ENCODE measurements at places on chromosomes 7 and 10.

GRCh38 chr10:50033481-50033880 lies 34.3 kb upstream of the WASHC2A start:
- no peak for DNase-seq

- no peak for DNase-seq
Measured at GRCh38 chr10:114638821-114639625, 19.1 kb downstream of the ABLIM1 start.

GRCh38 chr10:48658975-48659269 lies 25.8 kb upstream of the WDFY4 start:
- no peak for DNase-seq

DNA sequence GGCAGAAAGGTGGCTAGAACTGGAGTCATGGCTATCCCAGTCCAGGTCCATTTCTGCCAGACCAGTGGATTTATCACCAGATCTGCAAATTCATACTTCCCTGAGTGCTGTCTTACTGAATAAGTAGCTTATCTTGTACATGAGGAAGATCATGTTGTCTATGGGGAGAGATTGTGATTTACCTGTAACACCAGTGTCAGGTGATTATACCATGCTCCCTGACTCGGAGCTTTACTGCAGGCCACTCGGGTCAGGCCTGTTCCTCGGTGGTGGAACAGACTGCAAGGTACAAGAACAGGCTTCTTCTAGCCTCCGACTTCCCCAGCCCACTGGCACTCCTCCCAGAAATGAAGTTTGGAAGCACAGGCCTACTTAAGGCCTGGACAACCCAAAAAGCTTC lies 42.6 kb upstream of the DLG5 start:
- DNase-seq: no peak

- DNase-seq: no peak
Measured at GRCh38 chr10:100081075-100082001, at the start of gene CPN1. CPN1 (minus strand) TSS chr10:100081869; CDS start chr10:100081625, 244 bp downstream.

GRCh38 chr10:16776896-16777295 lies 40.3 kb downstream of the RSU1 start:
- DNase-seq: no peak

GRCh38 chr10:133128126-133129070 lies 31.6 kb upstream of the KNDC1 start:
- no peak for DNase-seq

GRCh38 chr7:22317632-22318031 lies 39.3 kb downstream of the RAPGEF5 start:
- DNase-seq: no peak

- no peak for DNase-seq
Measured at GRCh38 chr10:80166581-80167470, 34.3 kb downstream of the PLAC9 start.

- DNase-seq: no peak
Measured at GRCh38 chr10:97063271-97063982, 122.3 kb downstream of the SLIT1 start.

DNA sequence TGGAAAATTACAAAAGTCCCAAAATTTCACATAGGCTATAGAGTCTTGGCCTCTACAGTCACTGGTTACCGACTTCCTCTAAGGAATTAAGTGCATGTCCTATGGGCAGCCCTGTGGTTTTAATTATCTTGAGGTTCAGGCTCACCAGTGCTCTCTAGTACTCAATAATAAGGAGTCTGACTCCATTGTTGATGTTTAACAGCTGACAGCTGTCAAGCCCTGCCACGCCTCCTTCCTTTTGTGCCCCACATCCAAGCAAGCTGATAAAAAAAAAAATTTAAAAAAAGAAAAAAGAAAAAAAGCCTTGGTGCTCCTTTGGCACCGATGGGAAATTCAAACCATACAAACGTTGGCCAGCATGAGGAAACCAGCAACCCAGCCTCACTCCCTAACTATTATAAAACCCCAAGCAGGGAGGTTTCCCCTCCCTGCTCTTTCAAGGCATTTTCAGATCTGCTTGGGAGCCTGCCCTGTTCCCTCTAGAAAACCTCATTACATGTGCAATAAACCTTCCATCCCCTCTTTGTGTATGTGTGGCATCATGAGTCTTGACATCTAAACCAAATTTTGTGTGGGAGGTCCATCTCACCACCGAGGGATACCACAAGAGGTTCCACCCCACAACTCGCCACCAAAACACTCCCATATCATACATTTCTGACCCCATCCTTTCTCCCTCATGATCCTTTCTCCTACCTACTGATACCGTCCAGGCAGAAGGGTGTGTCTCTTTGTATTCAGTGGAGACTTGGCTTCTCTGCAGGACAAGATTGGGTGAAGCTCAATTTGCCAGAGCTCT lies 70.9 kb upstream of the CCDC71L start:
- no peak for DNase-seq

DNA sequence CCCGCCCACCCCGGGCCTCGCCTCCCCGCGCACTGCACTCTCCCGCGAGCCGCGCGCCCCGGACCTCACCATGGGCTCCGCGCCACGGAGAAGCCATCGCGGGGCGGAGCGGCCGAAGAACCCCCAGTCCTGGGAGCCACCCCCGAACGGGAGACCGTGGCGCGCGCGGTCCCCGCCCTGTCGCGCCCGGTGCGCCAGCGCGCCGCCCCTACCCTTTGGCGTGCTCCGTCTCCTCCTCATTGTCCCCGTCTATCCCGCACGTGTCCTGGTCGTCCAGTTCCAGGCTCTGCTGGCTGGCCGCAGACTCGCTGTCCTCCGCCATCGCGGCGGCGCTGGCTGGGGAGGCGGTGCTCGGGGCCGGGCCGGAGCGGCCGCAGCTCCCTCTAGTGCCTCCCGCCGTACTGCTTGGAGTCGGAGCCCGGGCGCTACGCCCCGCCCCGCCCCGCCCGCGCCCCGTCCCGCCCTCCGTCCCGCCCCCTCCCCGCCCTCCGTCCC lies at the start of gene NMT2:
NMT2 (minus strand) TSS at position 403 of the 495 bp plus-strand sequence; CDS start at position 322, 81 bp downstream.
- peak; percentile 40 for DNase-seq

GRCh38 chr10:102596506-102596971 lies 47.7 kb upstream of the TRIM8 start:
- DNase-seq: no peak

- no peak for DNase-seq
Measured at GRCh38 chr7:52794621-52795020, 240.8 kb upstream of the POM121L12 start.

GRCh38 chr10:123945325-123945920 lies 53.8 kb upstream of the CPXM2 start:
- no peak for DNase-seq

DNA sequence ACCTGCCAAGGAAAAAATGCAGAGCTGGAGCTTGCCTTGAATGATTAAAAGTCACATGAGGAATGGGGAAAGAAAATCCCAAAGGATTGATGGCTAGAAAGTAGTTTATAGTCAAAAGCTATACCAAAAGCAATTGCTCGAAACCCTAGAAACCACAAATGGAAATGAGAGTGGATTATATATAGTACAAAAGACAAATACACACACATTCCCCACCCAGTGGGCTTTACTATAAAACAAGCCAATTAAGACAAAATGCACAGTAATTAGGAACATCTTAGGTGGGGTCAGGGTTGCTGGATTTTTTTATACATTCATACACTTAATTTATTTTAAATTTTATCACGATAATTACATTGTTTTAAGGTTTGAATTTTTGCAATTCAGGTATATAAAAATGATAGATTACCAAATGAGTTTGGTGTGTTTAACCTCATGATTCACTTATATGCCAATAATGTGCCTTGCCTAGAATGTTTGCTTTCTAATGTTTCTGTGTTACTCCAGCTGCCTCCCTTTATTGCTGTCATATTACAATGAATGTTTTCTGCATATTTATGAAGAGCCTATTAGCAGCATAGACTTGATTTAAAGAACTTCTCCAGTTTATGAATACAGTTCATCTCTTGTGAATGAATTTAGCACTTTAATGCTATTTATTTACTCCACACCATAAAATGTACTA lies 421.3 kb downstream of the EXOC4 start:
- no peak for DNase-seq

GRCh38 chr7:38878694-38879457 lies 30.1 kb downstream of the VPS41 start:
- no peak for DNase-seq

DNA sequence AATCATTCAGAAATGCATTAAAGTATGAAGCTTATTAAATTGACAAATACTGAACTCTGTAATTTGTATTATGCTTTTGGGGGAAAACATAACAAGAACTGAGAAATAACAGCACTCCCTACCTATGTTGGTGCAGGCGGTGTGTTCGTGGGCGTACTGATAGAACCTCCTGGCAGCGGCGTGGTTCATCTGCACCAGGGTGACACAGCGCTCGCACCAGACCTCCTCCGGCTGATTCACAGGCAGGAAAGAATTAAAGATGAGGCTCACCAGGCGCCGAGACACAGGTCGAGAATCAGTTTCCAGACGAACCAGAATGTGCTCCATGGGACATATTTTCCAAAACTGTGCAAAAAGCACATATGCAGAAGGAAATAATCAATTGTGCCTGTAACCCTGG lies 40.2 kb downstream of the NCAPG2 start:
- DNase-seq: no peak

DNA sequence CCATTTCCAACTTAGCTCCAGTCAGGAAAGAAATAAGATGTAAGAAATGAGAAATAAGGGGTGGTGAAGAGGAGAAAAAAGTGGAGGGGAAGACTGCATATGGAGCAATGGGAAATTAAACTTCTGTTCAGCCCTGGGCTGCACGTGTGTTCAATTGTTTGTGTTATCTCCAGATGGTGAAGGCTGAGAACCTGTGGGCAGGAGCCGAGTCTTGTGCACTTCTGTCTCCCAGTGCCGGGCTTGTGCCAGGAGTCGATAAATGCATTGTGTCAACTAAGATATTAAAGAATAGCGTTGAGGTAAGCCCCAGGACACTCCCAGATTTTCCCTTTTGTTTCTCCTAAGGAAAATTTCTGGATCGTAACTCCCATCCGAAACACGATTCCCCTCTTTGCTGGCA lies 98.2 kb downstream of the PRLHR start:
- no peak for DNase-seq

DNA sequence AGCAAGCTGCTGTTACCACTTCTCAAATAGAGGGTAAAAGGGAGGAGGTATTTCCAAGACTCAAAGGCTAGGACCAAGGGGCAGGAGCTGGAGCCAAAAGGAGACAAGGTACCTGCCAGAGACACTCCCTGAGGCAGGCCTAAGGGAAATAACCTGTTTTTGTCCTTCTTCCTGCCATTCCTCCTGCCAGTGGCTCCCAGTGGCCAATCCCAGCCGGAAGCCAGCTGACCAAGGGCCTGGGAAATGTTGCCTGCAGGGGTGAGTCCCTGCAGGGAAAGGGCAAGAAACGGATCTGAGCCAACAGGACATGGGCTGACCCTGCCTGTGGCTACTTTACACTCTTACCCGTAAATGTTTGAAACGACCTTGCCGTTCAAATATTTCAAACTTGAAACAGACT lies 3.5 kb downstream of the CYTH3 start:
- DNase-seq: no peak

DNA sequence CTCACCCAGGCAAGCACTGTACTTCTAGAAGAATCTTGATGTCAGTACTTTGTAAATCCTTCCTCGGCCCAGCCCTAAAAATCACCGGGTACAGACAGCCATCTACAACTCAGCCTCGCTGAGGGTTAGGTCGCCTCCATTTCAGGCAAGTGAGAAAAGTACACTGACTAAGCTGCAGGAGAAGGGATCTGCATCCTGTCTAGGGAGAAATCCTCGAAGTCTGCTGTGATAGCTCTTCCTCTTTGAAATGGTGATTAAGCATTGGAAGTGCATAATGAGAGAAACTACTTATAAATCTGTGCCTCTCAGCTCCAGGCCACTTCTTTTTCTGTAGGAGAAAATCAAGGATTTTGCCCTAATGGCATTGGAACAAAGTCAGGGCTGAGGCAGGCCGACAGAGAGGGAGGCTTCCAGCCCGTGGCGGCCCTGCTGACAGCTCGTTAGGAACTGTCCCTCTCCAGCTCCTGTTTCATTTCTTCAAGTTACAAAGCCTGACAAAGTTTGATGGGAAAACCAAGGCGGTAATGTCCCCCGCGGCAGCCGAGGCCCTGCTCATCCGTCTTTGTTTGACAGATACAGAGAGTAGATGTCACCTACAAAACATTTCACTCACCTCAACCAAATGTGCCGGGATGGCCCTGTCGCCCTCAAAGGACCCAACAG lies 14.1 kb upstream of the GOT1 start:
- DNase-seq: no peak

DNA sequence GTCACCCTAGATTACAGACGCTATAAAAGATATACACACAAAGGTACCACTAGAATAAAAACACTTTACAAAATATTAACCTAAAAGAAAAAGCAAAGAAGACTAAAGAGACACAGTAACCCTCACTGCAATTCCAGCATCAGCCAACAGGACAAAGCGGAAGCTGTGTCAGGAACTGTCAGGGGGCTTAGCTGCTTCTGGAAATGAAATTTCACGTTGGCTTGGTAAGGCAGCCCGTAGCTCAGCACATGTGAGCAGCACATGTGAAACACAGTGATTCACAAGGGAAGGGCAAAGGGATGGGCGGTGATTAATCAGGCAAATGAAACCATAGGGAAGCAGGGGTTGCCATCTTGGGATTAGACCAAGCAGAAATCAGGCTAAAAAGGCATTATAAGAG lies 195.4 kb downstream of the MGMT start:
- no peak for DNase-seq

DNA sequence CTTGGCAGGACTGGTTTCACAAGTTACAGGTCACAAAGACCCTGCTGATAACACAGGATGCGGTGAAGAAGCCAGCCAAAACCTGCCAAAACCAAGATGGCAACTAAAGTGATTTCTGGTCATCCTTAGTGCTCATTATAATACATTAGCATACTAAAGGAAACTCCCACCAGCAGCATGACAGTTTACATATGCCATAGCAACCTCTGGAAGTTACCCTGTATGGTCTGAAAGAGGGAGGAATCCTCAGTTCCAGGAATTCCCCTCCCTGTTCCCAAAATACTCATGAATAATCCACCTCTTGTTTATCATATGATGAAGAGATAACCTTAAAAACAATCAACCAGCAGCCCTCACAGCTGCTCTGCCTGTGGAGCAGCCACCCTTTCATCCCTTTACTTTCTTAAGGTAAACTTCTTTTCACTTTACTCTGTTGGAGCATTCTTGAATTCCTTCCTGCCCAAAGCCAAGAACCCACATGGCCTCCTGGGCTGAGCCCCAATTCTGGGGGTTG lies 21.9 kb downstream of the DPY19L1 start:
- no peak for DNase-seq

DNA sequence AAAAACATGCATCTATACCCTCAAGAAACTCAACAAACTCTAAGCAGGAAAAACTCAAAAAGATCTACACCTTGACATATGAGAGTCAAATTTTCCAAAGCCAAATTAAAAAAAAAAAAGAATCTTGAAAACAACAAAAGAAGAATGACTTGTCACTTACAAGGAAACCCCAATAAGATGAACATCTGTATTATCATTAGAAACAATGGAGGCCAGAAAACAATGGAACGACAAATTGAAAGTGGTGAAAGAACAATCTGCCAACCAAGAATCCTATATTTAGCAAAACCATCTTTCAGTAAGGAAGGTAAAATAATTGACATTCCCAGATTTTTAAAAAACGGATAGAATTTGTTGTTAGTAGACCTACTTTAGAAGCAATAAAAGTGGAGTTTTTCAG lies 516.8 kb downstream of the ACTR3B start:
- no peak for DNase-seq

GRCh38 chr10:86668297-86669165 lies at the start of gene LDB3:
LDB3 (plus strand) TSS chr10:86668511; CDS start chr10:86668692, 181 bp downstream.
- no peak for DNase-seq

GRCh38 chr7:84337429-84337828 lies 142.8 kb upstream of the SEMA3A start:
- DNase-seq: no peak

- DNase-seq: no peak
Measured at GRCh38 chr10:33627611-33628010, 293.1 kb upstream of the NRP1 start.

Data from stimulated activated CD4-positive, alpha-beta T cell treated with anti-CD3 and anti-CD28 coated beads, TNF-alpha, amount 100 ng/mL, for 48 hours (primary cell).